ENCODE measurements at places on chromosomes 3 and 15.

DNA sequence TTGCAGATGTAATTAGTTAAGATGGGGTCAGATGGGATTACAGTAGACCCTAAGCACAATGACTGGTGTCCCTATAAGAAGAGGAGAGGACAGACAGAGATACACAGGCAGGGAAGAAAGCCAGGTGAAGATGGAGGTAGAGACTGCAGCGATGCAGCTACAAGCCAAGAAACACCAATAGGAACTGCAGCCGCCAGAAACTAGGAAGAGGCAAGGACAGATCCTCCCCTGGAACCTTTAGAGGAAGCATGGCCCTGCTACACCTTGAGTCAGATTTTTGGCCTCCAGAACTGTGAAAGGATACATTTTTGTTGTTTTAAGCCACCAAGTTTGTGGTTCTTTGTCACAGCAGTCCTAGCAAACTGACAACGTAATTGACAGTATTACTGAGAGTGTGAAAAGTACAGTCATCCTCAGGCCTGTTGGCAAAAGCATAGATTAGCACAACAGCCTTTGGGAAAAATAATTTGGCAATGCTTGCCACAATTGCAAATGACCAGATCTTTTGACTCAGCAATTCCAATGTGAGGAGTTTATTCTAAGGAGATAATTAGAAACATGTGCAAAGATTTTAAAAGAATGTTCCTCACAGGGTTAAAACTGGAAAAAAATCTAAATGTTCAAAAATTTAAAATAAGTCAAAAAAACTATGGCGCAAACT, 82.6 kb upstream of the TJP1 start:
- DNase-seq: no peak

DNA sequence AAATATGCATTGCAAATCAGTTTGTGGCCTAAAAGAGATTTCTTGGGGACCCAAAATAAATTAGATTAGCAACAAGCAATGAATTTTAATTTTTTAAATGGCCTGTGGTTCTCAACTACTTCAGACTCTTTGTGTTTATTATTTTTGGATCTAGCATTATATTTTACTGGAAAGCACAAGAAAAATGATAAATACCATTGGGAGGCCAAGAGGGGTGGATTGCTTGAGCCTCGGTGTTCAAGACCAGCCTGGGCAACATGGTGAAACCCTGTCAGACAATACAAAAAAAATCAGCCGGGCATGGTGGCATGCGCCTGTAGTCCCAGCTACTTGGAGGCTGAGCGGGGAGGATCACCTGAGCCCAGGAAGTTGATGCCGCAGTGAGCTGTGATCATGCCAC, 13.6 kb downstream of the LACTB start:
- DNase-seq: no peak

DNA sequence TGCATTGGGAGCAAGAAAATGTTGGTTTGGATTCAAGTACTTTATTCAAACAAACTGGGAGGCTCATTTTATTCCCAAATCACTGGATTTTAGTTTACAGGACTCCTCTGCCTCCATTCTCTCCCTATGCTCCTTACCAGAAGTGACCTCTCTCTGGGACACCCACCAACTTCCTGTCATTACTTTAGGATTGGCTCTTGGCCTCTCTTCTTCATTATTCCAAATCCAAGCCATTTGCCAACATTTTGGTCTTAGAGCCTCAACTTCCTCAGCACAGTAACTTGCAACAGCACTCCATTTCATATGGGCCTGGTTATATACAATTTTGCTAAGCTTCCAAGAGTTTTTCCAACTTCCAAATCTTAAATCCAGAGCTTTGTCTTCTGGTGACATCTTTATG, 432.1 kb downstream of the NR2F2 start:
- DNase-seq: no peak

DNA sequence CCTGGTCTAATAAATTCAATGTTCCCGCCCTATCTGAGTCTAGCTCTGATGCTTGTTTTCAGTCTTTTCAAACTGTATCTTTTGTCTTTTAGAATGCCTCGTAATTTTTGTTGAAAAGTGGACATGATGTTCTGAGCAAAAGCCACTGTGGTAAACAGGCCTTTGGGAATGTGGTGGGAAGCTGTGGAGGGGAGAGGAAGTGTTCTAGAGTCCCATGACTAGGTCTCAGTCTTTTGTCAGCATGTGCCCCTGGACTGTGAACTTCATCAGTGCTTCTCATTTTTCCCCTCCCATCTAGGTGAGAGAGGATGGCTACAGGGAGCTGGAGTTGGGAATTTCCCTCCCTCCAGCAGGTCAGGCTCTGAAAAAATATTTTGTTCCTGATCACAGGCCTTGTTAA, 33.7 kb downstream of the SUSD5 start:
- DNase-seq: no peak

DNA sequence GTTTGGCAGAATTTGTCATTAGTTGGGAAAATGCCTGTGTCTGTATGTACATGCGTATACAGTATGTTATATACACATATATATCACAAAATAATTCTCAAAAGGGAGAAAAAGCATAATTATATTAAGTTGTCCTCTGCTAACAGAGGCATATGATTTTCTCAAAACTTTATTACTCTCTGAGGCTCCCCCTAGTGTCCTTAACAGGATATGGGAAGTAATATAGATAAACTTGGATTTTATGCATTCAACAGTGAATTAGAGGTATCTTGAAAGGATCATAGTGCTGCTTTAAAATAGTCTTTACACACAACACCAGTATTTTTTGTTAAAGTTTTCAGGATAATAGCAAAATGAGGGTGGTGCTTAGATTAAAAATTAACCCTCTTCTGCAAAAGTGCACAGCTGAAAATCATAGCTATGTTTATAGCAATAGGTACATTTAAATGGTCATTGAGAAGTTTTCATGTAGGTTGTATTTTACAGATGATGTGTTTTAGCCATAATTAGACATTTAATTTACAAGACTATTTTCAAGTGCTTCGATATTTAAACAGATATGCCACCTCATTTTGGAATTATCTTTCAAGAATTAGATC, 454.0 kb upstream of the ROBO2 start:
- DNase-seq: peak; percentile 14

DNA sequence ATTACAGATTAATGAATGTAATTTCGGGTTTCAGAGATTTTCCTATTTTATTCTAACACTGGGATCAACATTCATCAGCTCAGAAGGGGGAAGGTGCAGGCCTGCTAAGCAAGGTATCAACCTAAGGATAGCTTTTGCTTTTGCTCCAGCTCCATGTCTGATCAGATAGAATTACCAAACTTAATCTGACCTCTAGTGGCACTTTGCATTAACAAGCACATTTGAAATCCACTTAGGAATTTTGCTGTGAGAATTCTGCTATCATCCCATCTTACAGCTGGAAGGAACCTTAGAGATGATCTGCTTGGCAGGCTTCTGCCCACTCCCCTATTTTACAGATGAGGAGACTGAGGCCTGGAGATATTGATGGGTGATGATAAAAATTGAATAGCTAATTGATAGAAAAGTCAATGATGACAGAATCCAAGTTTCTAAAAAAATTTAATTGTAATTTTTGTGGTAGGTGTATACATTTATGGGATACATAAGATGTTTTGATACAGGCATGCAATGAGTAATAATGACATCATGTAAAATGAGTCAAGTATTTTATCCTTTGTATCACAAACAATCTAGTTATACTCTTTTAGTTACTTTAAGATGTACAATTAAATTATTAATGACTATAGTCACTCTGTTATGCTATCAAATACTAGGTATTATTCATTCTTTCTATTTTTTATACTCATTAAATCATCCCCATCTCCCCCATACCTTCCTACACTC, 209.2 kb upstream of the ZPLD1 start:
- peak; percentile 92 for DNase-seq

DNA sequence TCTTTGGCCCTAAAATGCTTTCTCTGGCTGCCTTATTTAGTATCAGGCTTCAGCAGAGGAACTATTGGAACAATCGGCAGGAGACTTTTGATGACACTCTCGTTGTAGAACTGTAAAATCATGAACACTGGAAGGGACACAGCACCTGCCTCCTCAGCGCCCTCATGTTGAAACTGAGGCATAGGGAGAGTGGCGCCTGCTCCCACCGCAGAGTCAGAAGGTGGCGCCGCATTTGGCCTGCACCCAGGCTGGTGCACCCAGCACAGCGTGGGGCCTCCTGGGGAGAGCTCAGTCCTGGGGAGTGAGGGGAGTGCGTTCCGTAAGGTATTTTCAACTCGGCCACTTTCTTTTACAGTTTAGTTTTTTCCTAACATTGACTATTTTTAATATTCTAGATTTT, 78.2 kb upstream of the BLM start:
- DNase-seq: no peak

- DNase-seq: peak; percentile 24
These were observed 20.1 kb downstream of the OSBPL10 start for GRCh38 chr3:31960793-31961431.

GRCh38 chr3:112654979-112655378, 14.0 kb upstream of the CCDC80 start:
- DNase-seq: no peak

- DNase-seq: no peak
These were observed 6.3 kb upstream of the FSIP1 start for GRCh38 chr15:39788800-39789565.

Measured in HT-29 (cell line).